ENCODE measurements at places on chromosomes 16 and 17.

DNA sequence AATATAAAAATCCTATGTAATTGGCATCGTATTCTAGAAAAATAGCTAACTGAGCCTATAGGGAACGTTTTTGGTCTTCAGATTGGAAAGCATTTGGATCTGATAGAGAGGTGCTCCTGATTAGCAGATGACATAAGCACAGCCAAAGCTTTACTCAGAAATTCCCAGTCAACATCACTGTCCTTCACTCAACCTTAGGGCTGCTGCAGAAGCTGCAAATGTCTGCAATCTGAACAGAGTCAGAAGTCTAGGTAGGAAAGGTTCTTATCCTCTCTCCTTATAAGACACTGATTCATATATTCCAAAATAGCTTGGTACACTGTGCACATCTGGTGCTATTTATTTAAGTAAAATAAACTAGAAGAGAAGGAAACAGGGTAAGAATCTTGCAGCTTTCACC is 19.2 kb downstream of the STRADA start:
- DNase-seq, result no peak

- no peak for DNase-seq
Observed at GRCh38 chr16:1992704-1993317, 3.0 kb downstream of the SYNGR3 start.

DNA sequence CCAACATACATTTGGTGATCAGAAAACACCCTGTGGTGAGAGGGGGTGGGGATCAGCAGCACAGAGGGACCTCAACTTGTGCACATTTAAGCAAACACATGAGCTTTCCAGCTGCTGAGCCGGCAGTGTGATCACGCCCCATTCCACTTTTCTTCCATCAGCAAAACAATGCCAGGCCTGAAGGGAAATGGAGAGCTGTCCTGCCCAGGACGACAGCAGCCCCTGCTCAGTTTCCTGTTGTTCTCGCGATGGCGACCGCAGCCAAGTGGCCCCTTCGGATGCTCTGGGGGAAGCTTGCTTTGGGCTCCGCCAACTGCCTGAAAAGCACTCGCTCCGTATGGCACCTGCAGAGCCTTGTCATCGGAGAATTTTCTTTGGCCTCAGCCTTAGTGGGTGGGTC is 272.3 kb downstream of the FOXL1 start:
- no peak for DNase-seq

GRCh38 chr16:81515721-81516120 is 71.1 kb downstream of the CMIP start:
- no peak for DNase-seq

GRCh38 chr16:1117176-1117900 is 21.3 kb upstream of the C1QTNF8 start:
- no peak for DNase-seq

GRCh38 chr17:64537488-64537887 is 30.7 kb downstream of the CEP95 start:
- no peak for DNase-seq

DNA sequence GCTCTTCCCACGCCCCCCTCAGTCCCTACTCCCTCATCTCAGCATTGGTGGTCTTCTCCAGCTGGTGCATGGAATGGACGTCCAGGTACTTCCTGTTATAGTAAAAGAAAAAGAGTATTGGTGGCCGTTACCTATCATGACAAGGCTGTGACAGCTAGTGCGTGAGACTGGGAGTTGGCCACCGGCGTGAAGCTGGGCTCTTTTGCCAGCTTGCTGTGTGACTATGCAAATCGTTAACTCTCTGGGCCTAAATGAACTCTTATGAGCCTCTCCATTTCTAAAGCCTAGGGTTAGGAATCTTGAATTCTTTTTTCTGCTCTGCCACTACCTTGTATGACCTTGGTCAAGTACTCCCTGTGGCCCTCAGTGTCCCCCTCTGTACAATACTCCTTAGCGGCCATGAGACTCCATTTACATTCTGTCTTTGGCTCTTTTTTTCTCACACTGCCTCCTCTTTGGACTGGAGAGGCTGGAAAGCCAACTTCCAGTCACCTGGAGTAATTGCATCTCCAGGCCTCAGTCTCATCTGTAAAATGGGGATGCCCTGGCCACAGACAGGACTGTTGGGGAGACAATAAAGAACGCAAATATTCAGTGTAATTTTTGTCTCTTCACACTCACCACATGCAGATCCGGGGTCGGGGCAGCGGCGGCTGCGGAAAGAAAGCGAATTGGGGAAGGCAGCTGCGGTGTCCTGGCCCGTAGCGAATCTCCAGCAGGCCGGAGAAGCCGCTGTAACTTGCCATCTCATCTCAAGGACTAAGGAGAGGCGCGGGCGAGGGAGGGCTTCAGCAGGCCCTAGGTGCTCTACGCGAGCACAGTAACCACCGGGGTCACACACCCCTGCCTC is 1.1 kb downstream of the CFAP119 start:
- no peak for DNase-seq

DNA sequence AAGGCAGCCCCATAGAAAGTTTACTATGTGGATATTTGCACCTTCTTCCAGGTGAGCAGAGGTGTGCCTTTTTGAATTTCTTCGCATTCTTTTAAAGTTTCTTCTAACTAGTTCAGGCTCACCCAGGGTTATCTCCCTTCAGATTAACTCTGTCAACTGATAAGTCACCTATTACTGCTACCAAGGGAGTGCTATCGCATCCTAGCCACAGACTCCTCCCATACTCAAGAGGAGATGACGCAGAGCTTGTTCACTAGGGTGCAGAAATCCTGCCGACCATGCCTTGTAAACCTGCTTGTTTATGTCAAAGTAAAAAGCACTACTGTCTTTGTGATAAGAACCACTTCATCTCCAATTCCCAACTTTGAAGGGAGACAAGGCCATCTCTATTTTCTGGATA is 390.1 kb downstream of the RBFOX1 start:
- DNase-seq, result no peak

DNA sequence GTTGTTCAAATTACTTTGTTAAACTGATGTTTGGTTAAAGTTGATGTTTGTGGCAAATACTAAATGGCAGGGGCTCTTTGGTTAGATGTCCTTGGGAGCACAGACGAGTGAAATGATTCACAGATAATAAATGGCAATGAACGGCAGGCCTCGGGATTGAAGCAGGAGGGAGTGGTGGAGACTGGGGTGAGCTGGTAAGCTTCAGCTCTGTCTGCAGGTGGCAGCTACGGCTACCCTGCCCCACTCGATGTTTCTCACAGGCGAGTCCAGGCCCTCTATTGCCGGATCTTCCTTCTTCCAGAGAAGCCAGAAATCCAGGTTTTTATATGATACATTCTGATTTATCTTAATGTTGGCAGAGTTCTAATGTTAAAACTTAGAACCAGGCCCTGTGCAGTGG is 144.8 kb upstream of the CACNG5 start:
- no peak for DNase-seq

GRCh38 chr16:51289336-51289735 is 138.3 kb upstream of the SALL1 start:
- DNase-seq, result no peak

GRCh38 chr16:69936751-69937211 is 14.4 kb upstream of the CLEC18A start:
- no peak for DNase-seq

DNA sequence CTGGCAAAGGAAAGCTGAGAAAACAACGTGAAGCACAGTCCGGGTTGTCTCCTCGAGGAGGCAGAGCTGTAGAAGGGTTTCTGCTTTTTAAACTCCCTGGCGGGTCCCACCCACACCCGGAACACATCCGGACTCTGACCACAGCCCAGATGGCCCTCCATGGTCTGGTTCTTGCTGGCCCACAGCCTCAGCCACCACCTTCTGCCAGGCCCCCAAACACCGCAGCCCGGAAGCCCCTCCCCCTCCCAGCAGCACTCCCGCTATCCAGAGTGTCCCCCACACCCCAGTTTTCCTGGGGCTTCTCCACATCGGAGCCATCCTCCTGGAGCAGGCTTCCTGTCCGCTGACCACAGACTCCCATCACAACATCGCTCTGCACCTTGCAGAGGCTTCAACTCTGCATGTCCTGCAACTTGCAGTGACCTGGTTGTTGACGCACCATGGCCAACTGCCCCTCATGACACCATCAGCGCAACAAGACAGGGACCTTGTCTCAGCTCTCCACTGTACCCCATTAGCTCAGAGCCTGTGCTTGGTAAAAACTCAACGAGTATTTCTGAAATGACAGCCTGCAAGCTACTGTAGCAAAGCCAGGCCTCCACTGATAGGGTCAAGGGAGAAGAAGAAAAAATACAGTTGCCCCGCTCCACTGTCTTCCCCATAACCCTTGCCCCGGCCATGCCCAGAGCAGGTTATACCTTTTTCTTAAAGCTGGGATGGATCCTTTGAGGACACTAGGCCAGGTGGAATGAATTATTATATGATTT is 129.8 kb downstream of the C16orf78 start:
- DNase-seq, result no peak

Measured in HT1080 (cell line).